ENCODE measurements at places on chromosomes 12 and 14.

GRCh38 chr14:59632381-59632780 lies 55.8 kb upstream of the CCDC175 start:
- DNase-seq = no peak

DNA sequence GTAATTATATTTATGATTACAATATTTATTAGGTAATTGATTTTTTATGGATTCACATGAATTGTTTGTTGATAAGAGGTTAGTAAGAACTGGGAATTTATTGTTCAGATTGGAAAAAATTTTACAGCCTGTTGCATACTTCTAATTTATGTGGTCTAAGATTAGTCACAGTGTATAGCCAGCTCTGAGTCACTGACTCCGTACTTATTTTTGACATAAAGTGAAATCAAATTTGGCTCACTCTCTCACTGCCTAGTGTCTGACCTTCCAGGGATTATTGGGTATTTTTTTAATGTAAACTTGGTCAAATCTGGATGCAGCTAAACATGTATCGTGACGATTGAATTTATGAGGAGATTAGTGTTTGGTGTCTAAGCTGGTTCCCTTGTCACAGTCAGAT lies 109.3 kb downstream of the PTPRQ start:
- no peak for DNase-seq

- no peak for DNase-seq
Measured at GRCh38 chr12:68018315-68018714, 29.1 kb downstream of the IFNG-AS1 start.

DNA sequence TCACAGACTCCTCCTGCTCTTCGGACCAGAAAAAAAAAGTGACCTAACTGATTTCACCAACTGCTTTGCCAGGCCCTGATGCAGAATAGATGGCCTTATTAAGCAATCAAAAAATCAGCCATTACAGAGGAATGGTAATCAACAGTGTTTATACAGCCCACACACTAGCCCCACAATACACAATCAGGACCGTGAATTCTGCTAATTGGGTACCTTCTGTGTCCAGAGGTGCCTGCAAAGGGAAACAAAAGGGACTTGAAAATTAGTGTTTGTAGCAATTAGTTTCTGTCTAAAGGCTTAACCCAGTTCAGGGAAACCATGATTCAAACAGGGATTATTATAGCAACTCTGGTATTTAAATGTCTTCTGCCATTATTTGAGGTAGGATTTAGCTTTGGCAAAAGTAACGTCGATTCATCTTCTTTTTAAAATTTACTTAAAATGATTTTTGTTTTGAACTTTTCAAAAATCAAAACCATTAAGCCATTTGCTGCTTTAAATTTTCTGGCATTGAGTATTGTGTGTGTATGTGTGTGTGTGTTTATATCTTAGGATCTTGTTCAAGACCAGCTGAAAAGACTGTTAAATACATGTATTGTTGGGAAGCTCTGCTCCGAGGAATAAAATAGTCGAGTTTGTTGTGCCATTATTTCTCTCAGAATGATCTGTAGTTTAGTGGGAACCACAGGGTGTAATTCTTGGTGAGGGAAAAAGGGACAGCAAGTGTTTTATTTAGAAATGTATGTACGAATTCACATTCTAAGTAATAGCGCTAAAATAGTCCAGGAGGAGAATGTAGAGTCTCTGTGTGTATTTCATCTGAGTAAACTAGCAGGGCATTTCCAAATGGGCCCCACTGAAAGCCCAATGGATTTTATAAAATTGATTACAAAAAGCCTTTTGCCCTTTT lies 156.1 kb downstream of the PTCSC3 start:
- no peak for DNase-seq

DNA sequence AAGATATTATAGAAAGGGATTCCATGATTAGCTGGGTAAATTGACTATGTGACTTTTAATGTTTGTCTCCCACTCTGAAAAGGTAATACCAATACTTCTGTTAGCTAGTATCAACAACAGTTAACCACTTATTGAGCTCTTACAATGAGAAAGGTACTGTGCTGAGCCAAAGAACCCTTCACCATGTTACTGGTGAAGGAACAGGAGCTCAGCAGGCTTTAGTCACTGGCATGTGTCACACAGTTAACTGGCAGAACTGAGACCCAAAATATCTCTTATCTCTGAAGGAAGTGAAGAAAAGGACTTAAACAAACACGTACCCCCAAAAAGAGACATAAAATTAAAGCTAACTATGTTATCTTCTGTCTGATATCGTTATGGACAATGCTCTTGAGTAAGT lies 170.6 kb downstream of the MED13L start:
- DNase-seq = no peak

GRCh38 chr14:78153064-78153341 lies 17.2 kb upstream of the NRXN3 start:
- no peak for DNase-seq

GRCh38 chr12:62895351-62895877 lies 39.5 kb downstream of the PPM1H start:
- DNase-seq = no peak

- no peak for DNase-seq
Measured at GRCh38 chr14:97077687-97078086, 280.5 kb downstream of the VRK1 start.

DNA sequence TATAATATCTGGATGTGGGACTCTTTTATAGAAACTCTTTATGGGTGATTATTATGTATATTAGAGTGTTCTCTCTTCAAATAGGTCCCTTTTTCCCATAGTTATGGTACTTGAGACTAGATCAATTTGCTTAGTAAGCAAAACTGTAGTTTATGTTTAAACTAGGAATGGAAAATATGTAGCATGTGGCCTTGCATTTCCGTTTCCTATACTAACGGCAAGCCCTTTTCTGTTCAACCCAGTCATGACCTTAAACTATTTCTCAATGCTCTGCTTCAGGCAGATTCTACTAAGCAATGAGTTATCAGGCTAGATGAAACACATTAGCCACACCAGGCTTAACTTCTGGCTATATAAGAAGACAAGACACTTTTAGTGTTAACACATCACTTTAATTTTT lies 84.6 kb downstream of the OTOGL start:
- DNase-seq = no peak

GRCh38 chr12:114982760-114983159 lies 298.8 kb upstream of the TBX3 start:
- DNase-seq = no peak

GRCh38 chr14:70893858-70894291 lies 13.4 kb upstream of the PCNX1 start:
- no peak for DNase-seq

DNA sequence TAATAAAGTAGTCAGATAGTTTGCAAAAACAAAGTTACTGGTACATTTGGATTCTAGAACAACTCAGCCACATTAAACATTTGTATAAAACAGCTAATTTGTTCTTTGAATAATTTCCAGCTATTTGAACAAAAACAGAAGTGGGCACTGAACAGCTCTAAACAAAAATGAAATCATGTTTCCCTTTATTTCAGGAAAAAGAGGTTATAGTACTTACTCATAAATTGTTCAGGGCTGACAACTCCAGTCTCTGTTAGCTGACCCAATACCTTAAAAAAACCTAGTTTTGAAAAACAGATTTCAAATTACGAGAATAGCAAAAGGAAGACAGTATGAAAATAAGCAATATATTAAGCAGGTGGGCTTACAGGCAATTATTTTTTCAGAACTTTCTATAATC lies 8.2 kb downstream of the GNPNAT1 start:
- DNase-seq = no peak

GRCh38 chr12:47082796-47083621 lies 3.2 kb upstream of the AMIGO2 start:
- no peak for DNase-seq

GRCh38 chr14:87312894-87313205 lies 680.1 kb downstream of the GALC start:
- DNase-seq = no peak

DNA sequence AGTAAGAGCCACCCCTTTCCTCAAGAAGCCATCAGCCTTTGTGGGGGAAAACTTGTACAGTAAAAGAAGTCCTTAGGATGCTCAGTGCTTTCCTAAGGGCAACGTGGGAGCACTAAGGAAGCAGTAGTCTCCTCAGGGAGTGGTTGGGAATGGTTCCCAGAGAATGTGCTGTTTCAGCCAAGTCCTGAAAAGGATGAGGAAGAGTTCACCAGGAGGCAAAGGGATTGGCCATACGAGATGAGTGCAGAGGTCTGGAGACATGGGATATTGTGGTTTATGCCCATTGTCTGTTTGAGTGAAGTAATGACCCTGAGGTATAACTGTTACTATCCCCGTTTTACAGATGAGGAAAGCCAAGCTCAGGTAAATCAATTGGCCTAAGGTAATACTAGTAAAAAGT lies 86.0 kb upstream of the ATF1 start:
- DNase-seq = no peak

DNA sequence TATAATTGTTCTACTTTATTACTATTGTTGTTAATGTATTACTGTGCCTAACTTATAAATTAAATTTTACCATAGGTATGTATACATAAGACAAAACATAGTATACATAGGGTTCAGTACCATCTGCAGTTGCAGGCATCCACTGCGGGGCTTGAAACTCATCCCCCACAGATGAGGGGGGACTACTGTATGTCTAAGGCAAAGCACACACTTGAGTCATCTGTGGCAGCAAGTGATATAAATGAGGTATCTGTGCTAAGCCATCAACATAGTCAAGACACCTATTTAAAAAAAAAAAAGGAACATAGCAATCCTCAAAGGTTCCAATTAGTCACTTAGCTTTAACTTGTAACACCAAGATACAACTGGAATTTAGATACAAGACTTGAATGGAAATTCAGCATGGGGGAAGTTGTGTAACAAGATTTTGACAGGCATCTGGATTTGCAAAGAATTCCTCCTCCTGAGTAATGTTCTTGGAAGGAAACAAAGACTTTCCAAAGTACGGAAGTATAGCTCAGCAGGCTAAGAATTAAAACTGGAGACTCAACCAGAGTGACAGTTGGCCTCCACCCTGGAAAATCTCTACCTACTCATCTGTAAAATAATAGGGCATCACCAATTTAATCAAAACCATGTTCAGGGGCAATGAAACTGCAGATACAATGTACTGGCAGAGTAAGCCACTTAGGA lies 14.9 kb downstream of the DCAF5 start:
- no peak for DNase-seq

GRCh38 chr12:23767834-23768233 lies 181.6 kb downstream of the SOX5 start:
- no peak for DNase-seq

- no peak for DNase-seq
Measured at GRCh38 chr14:28745176-28745575, 21.4 kb upstream of the FOXG1 start.

GRCh38 chr12:74889563-74890236 lies 319.9 kb downstream of the KCNC2 start:
- no peak for DNase-seq

- no peak for DNase-seq
Measured at GRCh38 chr12:67155863-67156262, 113.3 kb upstream of the CAND1 start.

DNA sequence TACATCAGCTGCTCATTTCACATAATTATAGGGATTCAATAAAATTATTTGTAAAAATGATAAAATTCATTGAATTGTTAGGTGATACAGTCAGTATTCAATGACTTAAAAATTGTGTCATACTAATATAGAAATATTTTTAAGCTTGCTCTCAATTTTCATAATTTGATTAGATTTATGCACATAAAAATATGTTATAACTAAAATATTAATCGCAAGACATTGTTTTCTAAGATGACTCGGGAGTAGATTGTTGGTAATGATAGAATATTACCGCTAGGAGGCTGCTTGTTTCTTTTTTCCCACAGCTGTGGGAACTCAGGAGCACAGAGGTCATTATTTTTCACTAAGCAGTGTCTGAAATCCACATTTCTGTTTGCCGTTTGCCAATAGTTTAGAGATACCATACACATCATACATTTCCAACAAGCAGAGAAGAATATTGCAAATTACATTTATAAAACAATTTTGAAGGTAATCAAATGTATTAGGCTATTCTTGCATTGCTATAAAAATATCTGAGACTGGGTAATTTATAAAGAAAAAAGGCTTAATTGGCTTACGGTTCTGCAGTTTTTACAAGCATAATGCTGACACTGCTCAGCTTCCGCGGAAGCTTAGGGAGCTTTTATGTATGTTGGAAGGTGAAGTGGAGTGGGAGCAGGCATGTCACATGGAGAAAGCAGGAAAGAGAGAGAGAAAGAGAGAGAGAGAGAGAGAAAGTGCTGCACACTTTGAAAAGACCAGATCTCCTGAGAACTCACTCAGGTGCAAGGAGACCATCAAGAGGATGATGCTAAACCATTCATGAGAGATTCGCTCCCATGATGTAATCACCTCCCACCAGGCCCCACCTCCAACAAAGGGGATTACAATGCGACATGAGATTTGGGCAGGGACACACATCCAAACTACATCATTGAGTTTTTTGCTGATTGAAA lies 9.2 kb downstream of the CD69 start:
- peak; percentile 63 for DNase-seq

- DNase-seq = no peak
Measured at GRCh38 chr14:85573406-85573805, 43.5 kb downstream of the FLRT2 start.

GRCh38 chr12:127284870-127285431 lies 982.0 kb upstream of the TMEM132C start:
- DNase-seq = no peak

DNA sequence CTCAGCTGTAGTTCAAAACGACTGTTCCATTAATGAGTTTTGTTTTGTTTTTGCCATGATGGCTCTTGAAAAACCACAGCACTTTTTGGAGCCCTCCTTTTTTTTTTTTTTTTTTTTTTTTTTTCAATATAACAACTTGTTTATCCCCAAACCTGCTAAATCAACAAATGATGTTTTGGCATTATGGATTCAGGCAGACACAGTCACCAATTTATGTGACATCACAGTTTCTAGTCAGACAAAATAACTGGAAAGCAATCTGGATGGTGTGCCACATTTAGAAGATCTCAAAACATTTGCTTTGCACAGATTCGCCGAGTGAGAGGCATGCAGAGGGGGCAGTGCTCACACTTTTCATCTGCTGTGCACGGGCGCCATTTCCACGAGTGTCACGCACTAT lies 7.9 kb upstream of the RFLNA start:
- no peak for DNase-seq

DNA sequence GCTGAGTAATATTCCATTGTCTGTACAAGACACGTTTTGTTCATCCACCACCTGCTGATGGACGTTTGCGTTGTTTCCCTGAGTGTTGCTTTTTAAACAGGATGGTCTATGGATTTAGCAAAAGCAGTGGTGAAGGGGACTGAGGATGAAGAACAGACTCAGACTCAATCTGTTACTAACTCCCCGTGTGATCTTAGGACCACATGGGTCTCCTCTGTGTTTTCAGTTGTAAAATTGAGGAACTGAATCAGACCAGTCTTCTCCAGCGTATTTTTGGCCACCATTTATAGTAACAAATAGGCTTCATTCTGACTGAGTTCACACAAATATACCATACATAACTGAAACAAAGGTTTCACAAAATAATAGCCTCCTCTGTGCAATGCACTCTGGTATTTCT lies 85.6 kb downstream of the FOXN3 start:
- DNase-seq = no peak

DNA sequence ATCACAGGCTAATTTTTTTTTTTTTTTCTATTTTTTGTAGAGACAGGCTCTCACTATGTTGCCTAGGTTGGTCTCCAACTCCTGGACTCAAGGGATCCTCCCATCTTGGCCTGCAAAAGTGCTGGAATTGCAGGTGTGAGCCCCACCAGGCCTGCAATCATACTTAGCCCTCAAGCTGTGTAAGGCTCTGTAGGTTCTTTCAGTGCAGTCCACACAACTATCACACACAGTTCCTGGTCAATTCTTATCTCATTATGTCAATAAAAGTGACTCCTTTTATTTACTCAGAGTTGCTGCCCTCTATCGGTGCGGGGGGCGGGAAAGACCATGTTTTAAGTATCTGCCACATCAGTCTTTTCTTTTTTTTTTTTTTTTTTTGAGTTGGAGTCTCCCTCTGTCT lies 29.0 kb downstream of the SLC2A3 start:
- no peak for DNase-seq

- DNase-seq = no peak
Measured at GRCh38 chr12:46546634-46547273, 174.2 kb upstream of the SLC38A2 start.

Measured in T-cell (primary cell).